ENCODE measurements at places on chromosomes 2 and 18.

DNA sequence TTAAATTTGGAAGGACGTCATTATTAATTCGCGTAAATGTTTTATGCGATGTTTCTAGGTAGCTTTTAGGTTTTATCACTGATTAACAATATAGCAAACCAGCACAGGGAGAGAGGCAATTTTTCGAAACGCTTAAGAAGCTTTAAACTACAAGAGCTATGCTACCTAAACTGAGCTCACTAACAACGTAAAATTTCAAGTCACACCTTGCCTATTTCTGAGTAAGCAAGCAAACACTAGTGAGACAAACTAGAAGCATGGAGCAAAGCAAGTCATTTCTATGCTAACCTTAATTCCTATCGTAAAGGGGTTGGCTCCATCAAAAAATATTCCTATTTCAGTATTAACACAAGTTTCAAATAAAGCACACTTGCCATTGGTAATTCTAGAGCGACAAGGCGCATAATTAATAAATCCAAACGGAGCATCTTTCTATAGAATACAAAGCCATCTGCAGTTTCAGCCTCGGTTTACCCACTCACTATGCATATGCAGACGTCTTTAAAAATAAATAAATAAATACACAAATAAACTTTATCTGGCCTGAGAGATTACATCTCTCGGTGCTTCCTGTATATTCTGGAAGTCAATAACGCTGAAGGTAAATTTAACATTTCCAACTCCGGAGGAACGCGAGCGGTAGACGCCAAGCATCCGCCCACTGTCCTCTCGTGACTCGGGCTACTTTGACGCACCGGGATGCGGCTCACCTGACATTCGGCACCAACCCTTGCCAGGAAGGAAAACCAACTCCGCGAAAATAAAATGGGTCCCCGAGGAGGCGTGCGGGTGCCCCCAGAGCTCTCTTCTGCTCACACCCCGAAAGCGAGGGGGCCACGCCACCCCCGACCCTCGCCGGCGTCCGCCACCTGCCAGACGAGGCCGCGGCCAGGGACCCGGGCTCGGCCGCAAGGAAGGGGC is 947 bp downstream of the ITSN2 start:
- peak; percentile 32 for DNase-seq

- DNase-seq, result no peak
These were observed 58.9 kb upstream of the LINC00305 start for GRCh38 chr18:64207820-64208219.

DNA sequence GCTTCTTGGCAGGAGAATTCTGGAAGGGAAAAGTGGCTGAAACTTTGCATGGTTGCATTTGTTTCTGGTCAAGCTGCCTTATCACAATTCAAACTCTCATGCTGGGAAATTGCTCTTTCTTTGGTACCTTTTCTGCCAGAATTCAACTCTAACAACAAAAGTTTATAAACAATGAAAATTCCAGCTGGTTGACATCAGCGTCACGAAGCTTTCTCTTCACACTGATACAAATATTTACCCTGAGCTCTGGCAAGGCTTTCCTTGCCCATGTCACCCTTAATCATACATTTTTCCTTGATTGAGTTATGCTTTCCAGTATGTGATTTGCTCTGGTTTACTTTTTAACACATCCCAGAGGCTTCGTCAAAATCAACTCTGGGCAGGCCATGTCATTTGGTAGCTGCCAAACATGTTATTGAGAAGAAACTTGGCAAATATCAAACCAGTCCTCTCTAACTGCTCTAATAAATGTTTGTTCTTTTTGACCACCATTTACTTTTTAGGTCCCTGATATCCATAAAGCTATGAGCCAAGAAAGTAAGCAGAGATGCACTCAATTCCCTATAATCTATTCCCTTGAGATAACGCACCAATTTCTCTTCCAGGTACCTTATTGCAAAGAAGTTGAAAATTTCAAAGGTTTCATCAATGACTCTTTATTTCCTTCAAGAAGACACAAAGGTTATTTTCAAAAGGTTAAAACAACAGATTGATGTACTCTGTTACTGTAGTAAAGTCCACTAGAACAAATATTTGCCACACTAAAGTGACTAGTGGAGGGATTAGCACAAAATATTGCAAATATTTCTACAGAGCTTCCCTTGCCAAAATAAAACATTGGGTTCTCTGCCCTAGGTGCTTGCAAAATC is 1241.1 kb upstream of the ZEB2 start:
- DNase-seq, result no peak

DNA sequence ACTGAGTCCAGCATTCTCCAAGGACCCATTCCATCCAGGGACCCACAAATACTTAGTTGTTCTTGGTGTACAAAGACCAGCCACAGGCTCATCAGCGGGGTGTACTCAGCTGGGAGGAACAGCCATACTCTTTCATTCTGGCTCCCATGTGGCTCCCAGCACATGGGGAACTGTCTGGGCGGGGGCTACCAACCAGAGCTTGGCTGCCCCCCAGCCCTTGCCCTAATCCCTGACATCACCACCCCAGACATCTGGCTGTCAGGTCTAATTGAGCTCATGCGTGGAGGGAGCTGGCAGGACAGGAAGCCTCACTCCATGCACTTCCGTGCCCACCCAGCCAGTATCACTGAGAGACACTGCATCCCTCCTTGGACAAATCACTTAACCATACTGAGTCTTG is 283.6 kb downstream of the DYSF start:
- no peak for DNase-seq

DNA sequence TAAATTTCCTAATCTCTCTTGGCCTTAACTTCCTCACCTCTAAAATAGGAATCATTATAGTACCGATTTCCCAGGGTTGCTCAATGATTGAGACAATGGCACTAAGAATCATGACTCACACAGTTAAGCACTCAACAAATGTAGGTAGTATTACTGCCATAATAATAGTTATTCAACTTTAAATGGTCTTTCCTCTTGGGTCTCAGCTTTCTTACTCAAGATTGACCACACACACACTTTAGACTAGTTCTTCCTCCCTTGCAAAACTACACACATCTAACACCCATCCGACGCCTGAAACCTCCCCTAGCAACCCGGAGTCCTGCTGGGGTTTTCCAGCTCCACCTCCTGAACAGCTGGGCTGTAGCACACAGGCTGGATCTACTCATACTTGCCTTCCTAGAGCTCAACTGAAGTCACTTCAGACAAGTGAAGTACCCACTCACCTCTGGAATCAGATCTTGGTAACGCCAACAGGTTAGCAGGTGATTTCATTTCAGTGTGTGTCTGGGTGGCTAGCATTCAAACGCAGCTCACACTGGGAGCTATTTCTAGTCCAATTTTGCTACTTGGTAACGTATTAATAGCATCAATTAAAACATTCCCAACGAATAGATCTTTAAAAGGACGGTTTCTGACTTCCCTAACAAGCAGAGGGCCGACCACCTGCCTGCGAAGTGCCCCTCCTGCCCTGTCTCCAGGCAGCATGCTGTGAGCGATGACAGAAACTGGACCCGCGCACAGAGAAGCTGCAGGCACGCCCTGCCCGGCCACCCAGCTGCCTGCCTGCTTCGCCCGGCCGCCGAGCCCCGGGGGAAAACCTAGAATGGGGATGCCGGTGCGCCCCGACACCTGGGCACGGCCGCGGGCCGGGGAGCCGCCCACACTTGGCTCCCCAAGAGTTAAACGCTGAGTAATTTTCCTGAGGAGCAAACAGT is 1.1 kb downstream of the UXS1 start:
- peak; percentile 25 for DNase-seq
